ENCODE measurements at places on chromosomes 4 and X.
A peak's percentile ranks its signal among the peaks of the same experiment; 100 is the strongest.

DNA sequence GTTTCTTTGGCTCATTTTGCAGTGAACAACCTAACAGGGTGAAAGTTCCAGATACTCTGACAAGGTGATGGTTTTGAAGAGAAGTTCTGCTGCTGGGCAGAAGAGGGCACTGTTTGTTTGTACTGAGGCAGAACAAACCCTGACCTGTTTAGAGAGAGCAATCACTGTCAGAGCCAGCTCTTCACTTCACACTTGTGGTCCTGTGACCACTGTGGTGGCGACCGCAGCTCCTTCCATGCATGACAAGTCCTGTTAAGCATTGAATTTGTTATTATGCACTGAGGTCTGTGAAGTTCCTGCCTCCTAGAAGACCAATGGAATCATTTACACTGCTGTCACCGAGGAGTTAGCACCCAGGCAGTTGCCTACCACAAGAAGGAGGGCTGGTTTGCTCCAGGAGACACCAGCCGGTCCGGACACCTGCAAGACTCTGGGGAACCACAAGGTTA, 86.6 kb downstream of the ZNF330 start:
- peak; percentile 38 for DNase-seq

GRCh38 chr4:70426789-70427188, 29.0 kb downstream of the OPRPN start:
- no peak for DNase-seq

DNA sequence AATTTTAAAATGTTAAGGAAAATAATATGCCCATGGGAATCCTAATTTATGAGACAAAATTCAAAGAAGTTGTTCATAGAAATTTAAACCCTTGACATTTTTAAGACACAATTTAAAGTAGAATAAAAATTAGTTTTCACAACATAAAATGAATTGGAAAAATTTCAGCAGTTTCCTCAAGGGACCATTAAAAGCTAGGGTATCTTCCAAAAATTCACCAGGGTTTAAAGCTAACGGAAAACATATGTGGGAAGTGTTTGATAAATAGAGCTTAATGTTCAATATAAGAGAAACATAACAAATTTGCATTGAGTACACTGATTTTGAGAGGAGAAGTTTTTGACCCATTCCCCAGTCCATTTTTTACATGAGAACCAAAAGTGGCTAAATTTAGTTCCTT, 228.9 kb upstream of the TTC29 start:
- no peak for DNase-seq

DNA sequence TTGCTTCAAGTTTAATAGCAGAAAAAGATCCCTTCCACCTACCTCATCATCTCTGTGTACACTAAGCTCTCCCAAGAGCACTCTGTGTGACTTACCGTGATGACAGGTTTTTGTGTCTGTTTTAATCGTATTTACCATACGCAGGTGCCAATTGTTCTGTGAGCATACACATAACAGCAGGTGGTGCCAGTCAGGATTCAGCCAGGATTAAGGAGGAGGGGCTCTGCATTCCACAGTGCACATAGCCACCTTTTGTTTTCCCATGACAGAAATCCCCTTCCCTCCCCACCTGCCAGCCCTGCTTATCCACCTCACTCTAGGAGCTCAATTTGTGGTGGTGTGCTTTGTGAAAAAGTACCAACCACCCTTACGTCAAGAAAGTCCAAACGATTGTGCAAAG, 14.8 kb downstream of the ANK2 start:
- peak; percentile 97 for DNase-seq

DNA sequence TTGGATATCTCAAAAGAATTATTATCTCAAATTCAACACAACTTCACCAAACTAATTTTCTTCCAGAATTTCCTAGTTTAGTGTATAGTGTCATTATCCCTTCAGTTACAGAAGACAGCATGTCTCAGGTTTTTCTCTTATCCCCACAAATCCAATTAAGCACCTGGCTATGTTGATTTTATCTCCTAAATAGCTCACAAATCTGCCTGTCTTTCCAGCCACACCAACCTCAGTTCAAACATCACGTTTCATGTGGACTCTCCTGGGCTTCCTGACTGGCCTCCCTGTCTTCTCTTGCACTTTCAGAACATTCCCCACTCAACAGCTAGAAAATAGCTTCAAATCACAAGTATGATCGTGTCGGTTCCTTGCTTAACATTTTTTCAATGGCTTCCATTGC, 14.8 kb downstream of the STK32B start:
- no peak for DNase-seq

- DNase-seq, result no peak
Observed at GRCh38 chr4:26028133-26028792, 114.2 kb downstream of the SMIM20 start.

DNA sequence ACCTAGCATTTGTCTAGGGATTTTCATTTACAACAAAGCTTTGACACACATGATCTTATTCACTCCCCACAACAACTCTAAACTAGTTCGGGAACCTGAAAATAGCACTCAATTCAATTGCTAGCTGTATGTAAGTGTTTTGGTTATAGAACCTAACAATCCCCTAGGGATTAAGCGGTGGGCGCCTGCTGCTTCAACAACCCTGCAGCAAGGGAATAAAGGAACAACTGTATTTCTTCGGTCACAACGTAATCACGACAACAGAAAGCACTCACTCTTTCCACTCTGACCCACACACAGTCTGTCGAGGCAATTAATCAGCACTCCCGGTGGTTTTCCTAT, 674 bp upstream of the DIAPH2 start:
- DNase-seq, result no peak

Measured in NCI-H748 treated with DMSO at 0.1 percent for 48 hours (cell line).